Central memory CD4-positive, alpha-beta T cell (primary cell): ENCODE measurements at places on chromosomes 13 and 19.

- no peak for DNase-seq
Measured at GRCh38 chr13:59413126-59413525, 750.6 kb downstream of the DIAPH3 start.

GRCh38 chr19:29665826-29666577 lies 741 bp downstream of the PLEKHF1 start:
- DNase-seq = peak; percentile 26

- no peak for DNase-seq
Measured at GRCh38 chr13:34913040-34913439, 29.0 kb upstream of the NBEA start.

DNA sequence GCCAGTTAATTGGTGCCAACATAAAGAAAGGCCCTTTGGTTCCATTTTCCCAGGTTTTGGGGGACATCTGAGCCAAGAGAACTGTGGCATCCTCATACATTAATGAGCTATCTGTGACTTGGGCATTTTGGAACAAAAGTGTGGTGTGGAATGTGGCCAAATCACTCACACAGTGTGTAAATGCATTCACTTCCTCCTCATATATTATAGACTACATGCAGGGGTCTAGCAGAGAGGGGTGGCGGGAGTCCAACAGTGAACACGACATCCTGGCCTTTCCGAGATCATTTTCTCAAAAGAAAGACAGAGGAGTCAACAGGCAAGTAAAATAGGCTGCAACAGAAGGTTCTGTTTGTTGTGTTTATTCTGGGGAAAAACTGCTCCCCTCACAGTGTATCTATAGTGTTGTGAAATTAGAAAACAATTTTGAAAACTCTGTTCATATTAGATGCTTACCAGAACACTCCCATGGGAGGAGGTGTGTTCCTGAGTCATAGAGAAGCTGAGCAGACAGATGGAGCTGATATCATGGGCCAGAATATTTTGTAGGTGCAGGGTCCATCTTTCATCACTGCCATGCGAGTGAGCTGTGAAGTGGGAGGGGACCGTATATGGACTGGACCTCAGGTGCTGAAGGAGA lies 36.9 kb downstream of the PABPC3 start:
- no peak for DNase-seq

DNA sequence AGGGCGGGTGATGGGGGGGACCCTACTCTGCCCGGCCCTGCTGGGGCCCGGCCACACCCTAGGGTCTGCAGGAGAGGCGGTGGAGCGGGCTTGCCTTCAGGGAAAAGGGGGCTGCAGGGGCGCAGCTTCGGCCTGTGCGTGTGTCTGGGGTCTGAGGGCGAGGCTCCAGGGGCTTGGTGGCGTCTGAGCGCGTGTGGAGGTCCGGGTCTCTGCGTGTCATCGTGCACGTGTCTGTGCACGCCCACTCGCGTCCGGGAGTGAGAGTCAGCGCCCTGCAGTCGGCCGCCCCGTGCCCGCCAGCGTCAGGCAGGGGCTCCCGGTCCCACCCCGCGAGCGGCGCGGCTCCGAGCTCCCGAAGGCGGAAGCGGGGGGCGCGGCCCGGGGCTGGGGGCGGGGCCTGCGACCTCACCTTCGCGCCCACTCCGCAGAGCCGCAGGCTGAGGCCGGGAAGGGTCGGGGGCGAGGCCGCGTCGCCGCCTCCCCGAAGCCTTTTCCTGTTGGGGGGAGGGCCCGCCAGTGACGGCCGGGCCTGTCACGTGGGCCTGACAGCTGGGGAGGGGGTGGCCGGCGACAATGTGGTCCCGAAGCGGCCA lies at the start of gene ARHGAP45:
Gene ARHGAP45, plus strand, starts transcription at position 420 of the 593 bp plus-strand sequence. CDS start 239 bp downstream, outside the sequence.
- peak; percentile 87 for DNase-seq

GRCh38 chr13:72643311-72643989 lies 84.0 kb downstream of the MZT1 start:
- DNase-seq = peak; percentile 8

DNA sequence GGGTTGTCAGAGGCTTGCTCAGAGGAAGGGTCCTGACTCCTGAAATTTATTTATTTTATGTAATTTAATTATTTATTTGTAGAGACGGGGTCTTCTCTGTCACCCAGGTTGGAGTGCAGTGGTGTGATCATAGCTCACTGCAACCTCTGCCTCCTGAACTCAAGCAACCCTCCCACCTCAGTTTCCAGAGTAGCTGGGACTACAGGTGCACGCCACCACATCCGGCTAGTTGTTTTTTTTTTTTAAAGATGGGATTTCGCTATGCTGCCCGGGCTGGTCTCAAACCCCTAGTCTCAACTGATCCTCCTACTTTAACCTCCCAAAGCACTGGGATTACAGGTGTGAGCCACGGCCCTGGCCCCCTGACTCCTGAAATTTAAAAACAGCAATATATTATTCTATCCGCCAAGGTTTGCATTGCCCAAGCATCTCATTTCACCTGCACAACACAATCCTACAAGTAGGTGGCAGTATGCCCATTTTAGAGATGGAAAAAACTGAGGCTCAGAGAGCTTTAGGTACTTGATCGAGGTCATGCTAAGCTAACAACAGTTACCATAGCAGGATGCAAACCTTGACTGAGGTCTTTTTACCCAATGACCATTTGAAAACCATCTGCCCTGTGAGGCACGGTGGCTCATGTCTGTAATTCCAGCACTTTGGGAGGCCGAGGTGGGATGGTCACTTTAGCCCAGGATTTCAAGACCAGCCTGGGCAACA lies 18.1 kb downstream of the ARHGEF18 start:
- DNase-seq = peak; percentile 38

DNA sequence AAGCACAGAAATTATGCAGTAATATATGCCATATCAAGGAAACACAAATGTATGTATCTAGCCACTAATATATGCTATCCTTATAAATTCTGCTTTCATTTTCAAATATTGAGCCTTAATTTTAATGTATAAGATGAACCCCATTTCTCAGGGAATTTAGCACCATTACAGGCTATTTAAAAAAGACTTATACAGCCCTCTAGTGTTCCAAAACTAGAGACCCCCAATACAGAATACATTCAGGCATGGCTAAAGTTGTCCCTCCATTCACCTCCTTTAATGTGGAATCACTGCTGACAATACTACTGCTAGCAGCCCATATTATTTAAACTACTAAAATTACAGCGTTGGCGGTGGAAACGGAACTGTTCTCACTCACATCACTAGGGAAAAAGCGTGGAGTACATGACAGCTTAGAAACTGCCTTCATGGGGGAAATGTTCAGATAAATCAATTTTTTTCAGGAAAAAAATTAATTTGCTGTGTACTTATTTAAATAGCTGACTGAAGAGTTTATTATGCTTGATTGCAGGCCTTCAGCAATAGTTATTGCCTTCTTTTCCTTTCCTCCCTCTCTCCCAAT lies 541.0 kb downstream of the PCDH9 start:
- DNase-seq = no peak

DNA sequence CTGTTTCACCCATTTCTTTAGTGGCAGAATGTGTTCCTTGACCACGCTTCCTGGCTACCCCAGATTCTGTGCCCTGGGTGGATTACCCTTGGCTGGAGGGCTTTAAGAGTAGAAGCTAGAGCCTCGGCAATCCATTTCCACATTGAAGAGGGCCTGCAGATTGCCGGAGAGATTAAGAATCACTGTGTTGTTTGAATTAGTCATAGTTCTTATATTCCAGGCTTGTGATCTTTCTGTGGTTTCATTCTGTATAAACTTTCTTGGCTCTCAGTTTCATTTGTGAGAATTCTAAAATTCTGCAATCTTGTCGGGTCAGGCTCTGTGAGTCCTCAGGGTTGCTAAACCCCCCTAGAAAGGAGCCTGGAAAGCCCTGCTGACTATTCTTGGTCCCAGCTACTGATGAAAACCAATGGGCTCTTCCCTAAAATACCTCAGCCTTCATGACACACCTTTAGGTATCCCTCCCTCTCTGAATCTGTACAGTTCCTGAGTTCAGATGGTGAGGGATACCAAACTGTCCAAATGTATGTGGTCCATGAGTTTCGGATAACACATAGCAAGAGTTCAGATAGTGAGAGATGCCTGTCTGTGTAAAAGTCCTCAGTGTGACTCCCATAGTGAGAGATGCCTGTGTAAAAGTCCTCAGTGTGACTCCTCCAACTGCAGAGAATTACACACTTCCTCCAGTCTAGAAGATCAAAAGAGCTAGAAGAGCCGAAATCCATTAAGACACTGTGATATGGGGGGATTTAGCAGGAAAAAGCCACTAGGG lies 4.3 kb downstream of the PHF11 start:
- DNase-seq = no peak

- no peak for DNase-seq
Measured at GRCh38 chr13:51269039-51269438, 46.8 kb downstream of the FAM124A start.

- DNase-seq = no peak
Measured at GRCh38 chr19:19464339-19465098, 50.8 kb downstream of the TSSK6 start.
